ENCODE measurements at places on chromosomes 7 and 10.

DNA sequence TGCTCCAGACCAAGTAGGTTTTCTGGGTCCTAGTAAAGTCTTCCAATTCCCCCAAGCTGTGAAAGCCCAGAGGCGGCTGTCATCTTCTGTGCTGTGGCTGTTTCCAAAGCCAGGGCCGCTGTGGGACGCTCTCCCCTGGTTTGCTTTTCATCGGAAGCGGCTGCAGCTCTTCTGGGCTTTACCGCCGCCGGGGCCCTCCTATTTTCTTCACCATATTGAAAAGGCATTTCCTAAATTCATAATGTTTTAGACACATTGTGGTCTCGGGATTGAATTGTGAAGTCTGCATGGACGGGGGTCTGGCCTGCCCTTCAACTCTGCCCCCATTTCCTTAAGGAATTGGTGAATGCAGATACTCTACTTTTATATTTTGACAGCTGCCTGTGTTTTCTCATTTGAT, 551.4 kb upstream of the MGMT start:
- DNase-seq = no peak

DNA sequence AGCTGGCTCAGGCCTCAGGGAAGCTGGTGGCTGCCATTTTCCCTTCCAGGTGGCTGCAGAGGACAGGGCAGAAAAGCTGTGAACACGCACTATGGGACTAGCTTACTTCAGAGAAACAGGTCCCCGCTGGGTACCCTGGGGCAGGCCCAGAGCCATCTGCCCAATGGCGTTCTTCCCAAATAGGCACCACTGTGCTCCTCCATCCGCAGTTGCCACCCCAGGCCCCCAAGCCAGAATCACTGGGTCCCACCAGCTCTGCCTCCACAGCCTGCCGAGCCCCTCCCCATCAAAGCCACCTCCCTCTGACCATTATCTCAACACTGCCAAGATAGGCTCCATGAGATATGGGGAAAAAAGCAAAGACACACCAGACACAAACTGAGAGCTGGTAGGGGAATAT, 11.4 kb downstream of the BUD31 start:
- DNase-seq = no peak

GRCh38 chr10:24519950-24520349, 203.7 kb downstream of the ARHGAP21 start:
- DNase-seq = no peak

DNA sequence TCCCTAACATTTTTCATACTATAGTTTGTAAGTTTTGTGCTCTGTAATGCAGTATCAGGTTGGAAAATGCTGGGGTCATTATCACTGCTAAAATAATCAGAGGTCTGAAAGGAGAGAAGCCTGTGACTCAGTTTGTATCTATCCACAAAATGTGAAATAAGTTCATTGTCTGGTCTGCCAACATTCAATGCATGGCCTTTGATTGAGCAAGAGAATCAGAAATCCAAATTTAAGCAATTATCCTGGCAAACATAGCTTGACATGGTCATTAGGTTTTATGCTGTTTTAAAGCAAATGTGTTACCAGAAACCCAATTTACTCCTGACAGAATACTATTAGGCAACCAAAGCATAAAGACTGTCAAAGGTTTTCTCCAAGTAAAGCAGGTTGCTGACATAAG, 709.7 kb upstream of the SEMA3D start:
- DNase-seq = no peak

DNA sequence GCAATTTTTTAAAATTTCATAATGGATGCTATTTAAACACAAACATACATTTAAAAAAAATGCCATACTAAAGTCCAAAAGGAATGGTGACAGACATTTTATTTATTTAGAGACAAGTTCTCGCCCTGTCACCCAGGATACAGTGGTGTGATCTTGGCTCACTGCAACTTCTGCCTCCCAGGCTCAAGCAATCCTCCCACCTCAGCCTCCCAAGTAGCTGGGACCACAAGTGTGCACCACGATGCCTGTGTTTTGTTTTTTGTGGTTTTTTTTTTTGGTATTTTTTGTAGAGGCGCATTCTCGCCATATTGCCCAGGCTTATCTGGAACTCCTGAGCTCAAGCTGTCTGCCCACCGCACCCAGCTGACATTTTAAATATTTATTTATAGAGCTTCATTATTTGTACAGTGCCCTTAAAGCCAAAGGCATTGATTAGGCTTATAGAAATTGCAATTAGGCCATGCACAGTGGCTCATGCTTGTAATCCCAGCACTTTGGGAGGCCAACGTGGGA, 703.5 kb downstream of the AUTS2 start:
- no peak for DNase-seq

DNA sequence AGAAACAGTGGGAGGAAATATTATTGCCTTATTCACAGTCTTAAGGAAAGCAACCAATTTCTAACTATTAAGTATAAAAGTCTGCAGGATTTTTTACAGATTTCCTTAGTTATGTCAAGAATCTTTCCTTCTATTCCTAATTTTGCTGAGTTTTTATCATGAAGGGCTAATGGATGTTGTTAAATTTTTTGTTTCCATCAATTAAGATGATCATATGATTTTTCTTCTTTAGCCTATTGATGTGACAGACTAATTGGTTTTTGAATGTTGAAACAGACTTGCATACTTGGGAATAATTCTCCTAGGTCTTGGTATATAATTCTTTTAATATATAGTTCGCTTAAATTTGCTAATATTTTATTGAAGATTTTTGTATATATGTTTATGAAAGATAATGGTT, 569.1 kb upstream of the KCND2 start:
- no peak for DNase-seq

- DNase-seq = no peak
These were observed 37.8 kb downstream of the DIP2C start for GRCh38 chr10:651692-652091.

- no peak for DNase-seq
These were observed 533.5 kb downstream of the AUTS2 start for GRCh38 chr7:70131817-70132216.

- no peak for DNase-seq
These were observed 89.4 kb downstream of the COL13A1 start for GRCh38 chr10:69891057-69891617.

- no peak for DNase-seq
These were observed 179.7 kb downstream of the PRKCQ start for GRCh38 chr10:6400331-6400730.

DNA sequence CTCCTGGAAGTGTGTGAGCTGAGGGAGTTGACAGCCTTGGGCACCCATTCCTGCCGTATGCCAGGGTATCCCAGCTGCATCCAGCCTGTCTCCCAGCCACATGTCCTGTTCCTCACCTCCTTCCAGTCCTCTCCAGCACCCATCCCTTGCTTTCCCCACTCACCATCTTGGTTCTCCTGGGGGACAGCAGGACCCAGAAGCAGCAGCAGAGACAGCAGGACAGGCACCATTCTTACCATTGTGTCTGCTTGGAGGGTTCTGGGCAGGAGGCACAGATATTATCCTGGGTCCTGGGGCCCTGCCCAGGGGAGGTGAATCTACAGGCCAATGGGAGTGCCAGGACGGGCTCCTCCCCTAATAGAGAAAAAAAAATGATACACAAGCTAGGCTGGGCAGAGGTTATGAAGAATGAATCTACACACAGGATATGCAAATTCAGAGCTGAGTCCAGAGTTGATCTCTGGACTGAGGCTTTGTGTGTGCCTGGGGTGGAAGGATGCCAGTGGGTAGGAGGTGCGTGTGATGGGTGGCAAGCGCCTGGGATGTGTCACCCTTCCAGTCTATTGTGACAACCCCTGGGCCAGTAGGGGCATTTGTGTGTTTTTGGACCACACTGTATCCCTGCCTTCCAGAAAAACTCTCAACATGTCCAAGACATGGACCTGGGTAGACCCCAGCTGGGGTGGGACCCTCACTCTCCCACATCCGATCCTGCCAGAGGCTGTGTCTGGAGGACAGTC, at the start of gene AZGP1:
Gene AZGP1 (minus strand): TSS at position 250 of the 740 bp plus-strand sequence. CDS start 11 bp downstream, at position 239.
- no peak for DNase-seq

DNA sequence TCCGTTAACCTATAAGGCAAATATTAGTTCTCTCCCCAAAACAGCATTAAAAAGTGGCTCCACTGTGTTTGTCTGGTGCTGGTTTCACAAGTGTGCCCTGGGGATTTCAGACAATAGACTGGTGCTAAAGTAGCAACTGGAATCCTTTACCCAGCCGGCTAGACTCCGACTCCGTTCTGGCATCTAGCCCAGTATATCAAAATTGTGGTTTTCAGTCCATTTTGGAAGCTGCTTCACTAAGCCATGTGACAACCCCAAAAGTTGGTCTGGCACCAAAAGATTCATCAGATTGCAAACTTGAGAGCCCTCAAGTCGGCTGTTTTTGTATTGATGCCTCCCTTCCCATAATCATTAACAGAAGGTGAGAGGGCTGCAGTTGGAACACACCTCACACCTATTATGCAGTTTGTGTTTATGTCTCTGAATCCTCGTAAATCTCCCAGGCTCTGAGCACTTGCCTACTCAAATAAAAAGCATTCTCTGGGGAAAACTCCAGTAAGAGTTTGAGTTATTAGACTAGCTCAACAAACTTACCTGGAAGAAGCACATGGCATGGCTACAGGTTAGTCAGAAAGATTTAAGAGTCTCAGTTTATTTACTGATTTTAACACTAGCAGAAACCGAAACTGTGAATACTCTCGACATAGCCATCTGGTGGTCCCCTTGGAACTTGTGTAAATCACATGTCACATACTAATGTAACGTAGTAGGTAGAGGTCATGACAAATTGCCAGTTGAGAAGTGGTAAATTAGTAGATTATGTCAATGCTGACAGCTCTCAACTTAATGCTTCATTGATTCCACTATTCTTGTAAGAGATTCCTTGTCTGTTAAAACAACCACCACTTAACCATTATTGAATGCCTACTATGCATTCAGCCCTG, 14.8 kb upstream of the WNT16 start:
- DNase-seq = no peak

GRCh38 chr10:91552274-91553095, 80.4 kb downstream of the PPP1R3C start:
- no peak for DNase-seq

GRCh38 chr10:4883079-4883739, 57.2 kb downstream of the AKR1E2 start:
- no peak for DNase-seq

DNA sequence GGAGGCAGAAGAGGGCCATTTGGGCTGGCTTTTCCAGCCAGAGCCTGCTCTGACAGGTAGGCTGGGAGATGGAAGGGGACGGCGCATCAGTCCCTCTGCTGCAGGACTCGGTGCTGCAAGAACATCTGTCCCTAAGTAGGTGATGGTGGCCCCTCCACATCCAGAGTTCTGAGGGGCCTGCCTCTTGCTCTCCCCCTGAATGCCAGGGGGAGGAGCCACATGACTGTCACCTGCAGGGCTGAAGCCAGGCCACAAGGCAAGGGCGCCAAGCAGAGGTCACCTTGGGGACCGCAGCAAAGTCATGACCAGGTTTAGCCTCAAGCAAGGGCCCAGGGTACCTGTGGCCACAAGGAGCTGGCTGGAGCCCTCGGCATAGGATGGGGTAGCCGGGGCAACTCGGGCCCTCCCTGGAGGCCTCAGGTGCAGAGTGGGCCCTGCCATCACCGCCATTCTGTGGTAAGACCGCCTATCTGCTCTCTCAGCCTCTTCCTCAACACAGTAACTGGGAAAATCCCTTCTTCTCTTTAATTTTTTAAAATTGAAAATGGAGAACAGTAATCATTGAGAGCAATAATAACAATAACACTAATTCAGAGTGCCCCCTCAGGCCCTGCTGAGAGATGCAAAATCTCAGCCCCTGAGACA, 99.3 kb downstream of the FAM53B start:
- DNase-seq = no peak

DNA sequence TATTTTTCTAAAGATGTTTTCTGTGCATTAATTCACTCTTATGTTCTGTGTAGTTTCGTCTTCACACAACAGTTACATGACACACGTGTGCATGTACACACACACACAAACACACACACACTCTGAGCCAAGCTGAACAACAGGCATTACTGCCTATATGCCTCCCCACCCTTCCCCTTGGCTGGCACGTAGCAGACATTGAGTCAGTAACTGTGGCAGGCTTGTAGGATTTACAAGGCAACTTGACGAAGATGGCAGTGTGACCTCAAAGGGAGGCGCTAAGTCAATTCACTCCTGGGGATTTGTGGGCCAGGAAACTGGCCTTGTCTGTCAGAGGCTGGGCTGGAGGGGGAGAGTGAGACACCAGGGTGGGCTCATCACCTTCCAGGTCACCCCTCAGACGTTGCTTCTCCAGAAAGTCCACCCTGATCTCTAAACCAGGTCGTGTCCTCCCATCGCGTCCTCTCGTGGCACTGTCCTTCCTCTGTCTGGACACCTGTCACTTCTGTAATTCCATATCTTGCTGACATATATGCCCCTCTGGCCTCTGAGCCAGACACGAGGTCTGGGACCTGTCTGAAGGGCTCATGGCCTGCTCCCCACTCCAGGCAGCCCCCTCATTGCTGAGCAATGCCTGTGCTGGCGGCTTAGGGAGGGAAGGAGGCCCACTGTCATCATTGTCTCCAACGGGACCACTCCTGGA, 41.1 kb upstream of the INPP5A start:
- no peak for DNase-seq

GRCh38 chr7:72709909-72710308, 118.1 kb downstream of the TYW1B start:
- DNase-seq = no peak

DNA sequence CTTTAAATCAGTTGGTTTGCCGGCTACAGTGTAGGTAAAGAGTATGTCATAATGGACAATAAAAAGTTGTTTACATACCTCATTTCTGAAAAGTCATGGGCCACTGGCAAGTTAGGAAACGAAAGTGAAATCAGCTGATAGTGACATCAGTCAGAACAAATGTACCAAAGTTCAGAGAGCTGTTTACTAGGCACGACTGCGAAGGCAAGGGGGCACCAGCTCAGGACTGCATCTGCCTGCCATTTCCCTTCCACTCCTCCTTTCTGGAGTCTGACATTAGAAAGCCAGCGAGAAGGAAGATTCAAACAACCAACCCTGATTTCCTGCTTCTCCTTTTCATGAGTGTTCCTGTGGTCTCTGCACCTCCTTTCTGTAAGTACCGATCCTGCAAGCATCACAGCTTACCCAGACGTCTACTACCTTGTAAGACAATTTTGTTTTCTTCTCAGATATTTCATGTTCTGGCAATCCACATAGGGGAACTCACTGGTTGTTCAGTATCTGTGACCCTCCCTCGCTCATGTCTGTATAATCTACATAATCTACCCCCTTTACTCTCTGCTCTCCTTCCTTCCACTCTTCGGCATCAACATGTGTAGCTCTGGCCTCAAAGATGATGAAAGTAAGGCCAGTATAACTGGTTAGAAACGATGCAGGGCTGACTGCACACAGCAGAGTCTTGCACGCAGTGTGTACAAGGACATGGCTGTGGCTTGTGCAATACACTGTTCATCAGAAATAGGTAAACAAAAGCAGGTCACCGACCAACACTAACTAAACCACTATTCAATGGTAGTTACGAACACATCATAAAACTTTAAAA, at the start of gene TMEM140:
Gene TMEM140 (plus strand): TSS at position 174 of the 823 bp plus-strand sequence. CDS start 16,370 bp downstream, outside the sequence.
- no peak for DNase-seq

Measured in NCI-H1930 (cell line).